NCI-H1048 (cell line): ENCODE measurements at places on chromosomes 1 and 21.

GRCh38 chr21:45226540-45227326, 61.0 kb downstream of the POFUT2 start:
- no peak for DNase-seq

DNA sequence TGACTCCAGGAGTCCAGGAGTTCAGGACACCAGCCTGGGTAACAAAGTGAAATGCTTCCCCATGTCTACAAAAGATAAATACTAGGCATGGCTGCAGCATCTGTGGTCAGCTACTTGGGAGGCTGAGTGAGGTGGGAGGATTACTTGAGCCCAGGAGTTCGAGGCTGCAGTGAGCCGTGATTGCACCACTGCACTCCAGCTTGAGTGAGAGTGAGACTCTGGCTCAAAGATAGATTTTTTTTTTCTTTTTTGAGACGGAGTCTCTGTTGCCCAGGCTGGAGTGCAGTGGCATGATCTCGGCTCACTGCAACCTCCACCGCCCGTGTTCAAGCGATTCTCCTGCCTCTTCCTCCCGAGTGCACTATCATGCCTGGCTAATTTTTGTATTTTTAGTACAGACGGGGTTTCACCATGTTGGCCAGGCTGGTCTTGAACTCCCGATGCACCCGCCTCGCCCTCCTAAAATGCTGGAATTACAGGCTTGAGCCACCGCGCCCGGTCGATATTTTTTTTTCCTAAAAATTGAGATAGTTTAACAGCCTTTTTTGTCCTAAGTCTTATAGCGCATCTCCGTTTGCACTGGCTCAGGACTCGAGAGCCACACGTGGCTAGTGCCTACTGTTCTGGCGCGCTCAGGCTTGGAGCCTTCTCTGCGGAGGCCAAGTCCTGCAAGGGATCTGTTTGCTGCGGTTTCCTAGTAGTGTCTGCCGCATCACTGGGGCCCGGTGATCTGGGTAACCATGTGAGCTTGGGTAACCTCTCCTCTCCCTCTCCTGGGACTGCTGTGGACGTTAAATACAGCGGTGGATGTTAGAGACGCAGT, 1.0 kb upstream of the MFN2 start:
- no peak for DNase-seq

GRCh38 chr1:83747853-83748482, 251.0 kb downstream of the TTLL7 start:
- DNase-seq: no peak

- no peak for DNase-seq
Observed at GRCh38 chr1:40808444-40808843, 24.9 kb downstream of the KCNQ4 start.

DNA sequence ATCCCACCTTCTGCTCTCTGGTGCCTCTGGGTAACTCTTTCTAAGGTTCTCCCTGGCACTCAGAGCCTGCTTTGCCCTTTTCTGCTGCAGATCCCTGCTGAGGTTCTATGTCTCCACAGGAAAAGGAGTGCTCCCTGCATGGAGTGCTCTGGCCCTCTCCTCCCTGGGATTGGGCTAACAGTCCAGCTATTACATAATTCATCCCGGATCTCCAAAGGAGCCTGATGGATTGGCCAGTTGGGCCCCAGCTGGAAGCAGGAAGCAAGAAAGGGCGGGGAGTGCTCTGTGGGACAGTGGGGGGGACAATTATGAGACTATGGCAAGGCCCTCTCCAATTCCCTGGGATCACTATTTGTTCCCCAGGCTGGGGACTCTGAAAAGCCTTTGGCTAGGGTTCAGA, 51.9 kb upstream of the GOLT1A start:
- no peak for DNase-seq

DNA sequence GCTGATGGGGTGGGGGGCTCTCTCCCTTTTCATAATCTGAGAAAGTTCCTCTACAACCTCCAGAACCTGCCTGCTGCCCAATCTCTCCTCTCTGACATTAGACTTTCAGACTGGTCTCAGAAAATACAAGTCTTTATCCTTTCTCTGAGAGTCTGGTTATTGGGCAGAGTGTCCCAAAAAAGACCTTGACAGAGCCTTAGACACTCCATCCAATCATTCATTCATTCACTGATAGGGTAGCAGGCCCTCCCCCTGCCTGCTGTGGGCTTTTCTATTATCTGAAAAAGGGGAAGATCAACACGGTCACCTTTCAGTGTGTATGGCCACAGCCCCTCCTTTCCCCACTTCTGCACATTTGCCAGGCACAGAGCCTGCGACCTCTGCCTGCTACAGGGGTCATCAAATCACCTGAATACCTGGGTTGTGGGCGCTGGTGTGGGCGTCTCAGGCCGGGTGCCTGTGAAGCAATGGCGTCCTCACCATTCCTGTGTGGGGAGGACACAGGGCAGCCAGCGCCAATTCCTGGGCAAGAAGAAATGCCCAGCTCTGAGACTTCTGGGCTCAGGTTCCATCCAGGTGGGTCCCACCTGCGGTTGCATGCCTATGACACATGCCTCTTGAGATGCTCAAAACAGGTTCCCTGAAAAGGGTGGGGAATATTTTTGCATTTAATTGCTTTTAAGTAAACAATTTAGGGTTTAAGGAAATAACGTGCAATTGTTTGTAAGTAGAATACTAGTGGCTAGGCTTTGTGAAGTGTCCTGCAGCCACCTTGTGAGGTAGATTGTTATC, 52.8 kb downstream of the ELK4 start:
- no peak for DNase-seq

GRCh38 chr1:204032642-204033235, 40.2 kb upstream of the SOX13 start:
- no peak for DNase-seq

- no peak for DNase-seq
Observed at GRCh38 chr21:34894401-34894800, 154.7 kb downstream of the RUNX1 start.

- DNase-seq: no peak
Observed at GRCh38 chr1:158076441-158076840, 83.0 kb downstream of the KIRREL1 start.

- DNase-seq: no peak
Observed at GRCh38 chr1:61436016-61436415, 288.9 kb downstream of the TM2D1 start.

DNA sequence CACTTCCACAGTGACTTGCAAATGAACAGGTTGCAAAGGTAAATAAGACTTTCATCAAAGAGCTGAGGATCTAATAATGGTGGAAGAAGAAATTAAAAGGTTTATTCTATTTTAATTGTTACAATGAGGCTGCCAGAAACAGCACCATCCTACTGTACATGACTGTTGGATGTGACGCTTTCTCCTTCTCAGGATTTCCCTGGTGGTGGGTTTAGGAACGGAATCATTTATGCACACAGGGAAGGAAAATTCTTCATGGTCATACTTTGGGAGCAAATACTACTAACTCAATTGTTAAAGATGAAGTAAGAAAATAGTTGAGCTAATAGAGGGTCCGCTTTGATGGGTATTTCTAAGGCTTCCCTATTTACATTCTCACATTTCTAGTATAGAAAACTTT, 22.2 kb upstream of the LYPLAL1 start:
- no peak for DNase-seq

GRCh38 chr1:230565141-230565540, 77.1 kb upstream of the COG2 start:
- no peak for DNase-seq

- no peak for DNase-seq
Observed at GRCh38 chr1:2132222-2133038, 62.1 kb downstream of the FAAP20 start.

GRCh38 chr1:109498161-109498801, 4.4 kb downstream of the CYB561D1 start:
- DNase-seq: no peak

DNA sequence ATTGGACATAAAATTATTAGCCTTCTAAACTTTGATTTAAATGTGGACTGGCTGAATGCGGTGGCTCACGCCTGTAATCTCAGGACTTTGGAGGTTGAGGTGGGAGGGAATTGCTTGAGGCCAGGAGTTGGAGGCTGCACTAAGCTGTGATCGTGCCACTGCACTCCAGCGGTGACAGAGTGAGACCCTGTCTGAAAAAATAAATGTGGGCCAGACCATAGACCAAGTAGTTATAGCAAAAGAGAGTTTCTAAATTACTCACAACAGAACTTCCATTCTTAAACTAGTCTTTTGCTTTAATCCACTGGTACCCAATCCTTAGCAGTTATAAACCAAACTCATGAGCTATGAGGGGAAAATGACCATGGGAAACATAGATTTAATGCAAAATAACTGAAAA, 35.2 kb downstream of the RAP1A start:
- no peak for DNase-seq

- DNase-seq: no peak
Observed at GRCh38 chr1:6425658-6426057, 1.1 kb downstream of the ESPN start.

DNA sequence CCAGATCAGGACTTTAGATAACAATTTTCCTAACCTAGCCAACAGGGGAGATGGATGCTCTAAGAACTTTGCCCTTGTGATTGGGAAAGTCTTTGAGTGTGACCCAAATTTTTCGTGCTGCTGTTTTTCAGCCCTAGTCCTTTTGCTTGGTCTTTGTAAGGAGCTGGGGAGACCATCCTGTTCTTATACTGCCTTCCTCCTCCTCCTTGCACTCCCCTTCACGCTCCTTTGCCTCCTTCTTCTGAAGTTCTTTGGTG, 5.7 kb downstream of the KCNQ4 start:
- DNase-seq: no peak

GRCh38 chr1:27137544-27138075, 17.3 kb downstream of the SLC9A1 start:
- DNase-seq: no peak

GRCh38 chr1:205294175-205294917, 27.2 kb downstream of the NUAK2 start:
- DNase-seq: no peak

- no peak for DNase-seq
Observed at GRCh38 chr1:24871306-24871901, 58.7 kb downstream of the RUNX3 start.

DNA sequence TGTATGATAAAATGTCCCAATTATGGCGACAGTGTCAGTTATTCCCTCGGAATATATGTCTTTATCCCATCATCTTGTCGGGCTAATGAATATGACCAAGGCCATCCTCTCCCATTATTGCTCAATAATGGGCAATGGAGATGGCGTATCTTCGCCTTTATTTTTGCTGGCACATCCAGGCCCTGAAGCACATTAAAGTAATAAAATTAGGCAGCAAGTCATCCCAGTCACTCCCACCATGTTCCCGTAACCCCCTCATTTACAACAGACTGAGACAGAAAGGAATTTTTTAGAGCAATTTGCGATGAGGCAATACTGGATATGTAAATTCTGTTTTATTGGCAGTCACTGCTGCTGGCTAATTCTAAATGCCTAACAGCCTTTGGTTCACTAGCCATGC, 35.3 kb downstream of the CLIC6 start:
- DNase-seq: no peak

GRCh38 chr1:103162360-103162759, 54.0 kb upstream of the COL11A1 start:
- DNase-seq: no peak
